Breast epithelium (tissue), 4 donors: ENCODE measurements at places on chromosomes 5 and 9. TPM values are rescaled to one million over a fixed set of nuclear protein-coding genes. Genes with fewer than 3 reads are reported as not detected.

DNA sequence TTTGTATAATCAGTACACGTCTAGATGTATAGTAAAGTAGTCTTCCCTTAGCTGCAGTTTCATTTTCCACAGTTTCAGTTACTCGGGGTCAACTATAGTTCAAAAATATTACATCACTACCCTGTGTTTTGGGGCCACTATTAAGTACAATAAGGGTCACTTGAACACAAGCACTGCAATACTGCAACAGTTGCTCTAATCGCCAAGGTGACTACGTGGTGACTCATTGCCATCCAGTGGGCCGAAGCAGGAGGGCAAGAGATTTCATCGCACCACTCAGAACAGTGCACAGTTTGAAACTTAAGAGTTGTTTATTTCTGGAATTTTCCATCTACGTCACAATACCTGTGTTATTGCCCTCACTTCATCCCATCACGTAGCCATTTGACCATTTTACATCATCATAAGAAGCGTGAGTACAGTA is at the start of gene ARL14EPL:
Gene ARL14EPL (plus strand): TSS at position 379 of the 424 bp plus-strand sequence. CDS start 18,994 bp downstream, outside the sequence.
- no peaks in the 10 kb centered on the region for H3K4me1 ChIP-seq
- no peaks in the 10 kb centered on the region for H3K27me3 ChIP-seq
- H3K27ac ChIP-seq, result no peak within 1 kb of the TSS
- DNase-seq, result no peak
- no peaks in the 10 kb centered on the region for H3K36me3 ChIP-seq

- peaks cover 3% of the 10 kb centered on the region for H3K27me3 ChIP-seq
- H3K4me1 ChIP-seq, result no peaks in the 10 kb centered on the region
- no peak overlapping the region for H3K4me3 ChIP-seq
- no peak overlapping the region for H3K27ac ChIP-seq
Observed at GRCh38 chr5:181140766-181141165, 6.6 kb upstream of the OR2V2 start.

DNA sequence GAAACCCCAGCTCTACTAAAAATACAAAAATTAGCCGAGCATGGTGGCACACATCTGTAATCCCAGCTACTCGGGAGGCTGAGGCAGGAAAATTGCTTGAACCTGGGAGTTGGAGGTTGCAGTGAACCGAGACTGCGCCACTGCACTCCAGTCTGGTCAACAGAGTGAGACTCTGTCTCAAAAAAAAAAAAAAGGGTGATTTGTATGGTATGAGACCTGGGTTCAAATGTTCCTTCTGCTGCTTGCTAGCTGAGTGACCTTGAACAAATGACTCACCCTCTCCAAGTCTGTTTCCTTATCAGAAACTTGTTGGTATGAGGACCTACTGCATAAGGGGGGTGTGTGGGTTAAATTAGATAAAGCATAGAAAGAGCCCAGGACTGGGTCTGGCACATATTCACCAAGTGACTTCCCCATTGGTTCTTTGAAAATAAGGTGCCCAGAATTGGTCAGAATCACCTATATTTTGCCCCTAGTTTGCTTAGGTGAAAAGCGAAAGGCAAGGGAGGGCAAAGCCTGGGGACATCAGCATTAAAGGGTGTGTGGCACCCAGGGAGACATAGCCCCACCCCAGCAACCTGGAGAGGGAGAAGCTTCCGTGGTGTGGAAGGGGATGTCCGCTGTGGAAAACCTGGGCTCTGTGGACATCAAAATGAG is 9.9 kb downstream of the SLC25A25 start:
- H3K27me3 ChIP-seq, result no peaks in the 10 kb centered on the region
- no peak for DNase-seq
- H3K36me3 ChIP-seq, result no peaks in the 10 kb centered on the region
- H3K4me1 ChIP-seq, result peaks cover 5% of the 10 kb centered on the region

DNA sequence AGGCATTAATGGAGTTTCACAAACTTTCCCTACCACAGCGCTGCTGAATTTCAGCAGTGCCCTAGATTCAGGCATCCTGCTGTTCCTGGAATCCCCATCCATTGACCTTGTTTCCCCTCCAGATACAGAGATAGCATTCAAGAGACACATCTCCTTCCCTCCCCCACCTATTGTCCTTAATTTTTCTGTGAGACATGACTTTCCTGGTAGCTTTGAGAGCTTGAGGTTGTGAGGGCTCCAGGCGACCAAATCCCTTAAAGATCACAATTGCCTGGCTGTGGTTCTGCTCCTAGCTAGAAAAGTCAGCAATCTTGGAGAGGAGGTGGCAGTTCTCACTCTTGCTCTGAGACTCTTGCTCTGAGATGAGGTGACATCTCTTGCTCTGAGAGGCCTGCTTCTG is 48.0 kb downstream of the PRR16 start:
- no peaks in the 10 kb centered on the region for H3K4me1 ChIP-seq
- DNase-seq, result no peak
- H3K4me3 ChIP-seq, result no peak overlapping the region
- H3K27ac ChIP-seq, result no peak overlapping the region
- no peaks in the 10 kb centered on the region for H3K27me3 ChIP-seq

DNA sequence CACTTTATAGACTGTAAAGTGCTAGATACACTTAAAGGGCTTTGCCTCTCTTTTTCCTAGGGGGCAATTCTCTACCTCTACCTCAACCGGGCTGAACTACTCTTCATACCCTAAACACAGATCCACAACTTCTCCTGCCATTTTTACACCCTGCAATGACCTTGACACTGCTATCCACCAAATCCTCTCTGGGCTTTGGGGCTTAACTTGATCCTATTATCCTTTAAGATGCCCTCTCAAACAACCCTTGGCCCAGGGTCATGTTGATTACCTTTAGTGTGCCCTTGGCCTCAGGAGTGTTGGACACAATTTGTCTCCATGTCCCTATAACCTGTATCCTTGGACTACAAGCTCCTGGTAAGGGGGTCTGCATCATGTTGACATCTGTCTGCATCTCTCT is 19.5 kb downstream of the ANXA6 start:
- no peak for DNase-seq
- no peak overlapping the region for H3K27ac ChIP-seq
- no peaks in the 10 kb centered on the region for H3K27me3 ChIP-seq

DNA sequence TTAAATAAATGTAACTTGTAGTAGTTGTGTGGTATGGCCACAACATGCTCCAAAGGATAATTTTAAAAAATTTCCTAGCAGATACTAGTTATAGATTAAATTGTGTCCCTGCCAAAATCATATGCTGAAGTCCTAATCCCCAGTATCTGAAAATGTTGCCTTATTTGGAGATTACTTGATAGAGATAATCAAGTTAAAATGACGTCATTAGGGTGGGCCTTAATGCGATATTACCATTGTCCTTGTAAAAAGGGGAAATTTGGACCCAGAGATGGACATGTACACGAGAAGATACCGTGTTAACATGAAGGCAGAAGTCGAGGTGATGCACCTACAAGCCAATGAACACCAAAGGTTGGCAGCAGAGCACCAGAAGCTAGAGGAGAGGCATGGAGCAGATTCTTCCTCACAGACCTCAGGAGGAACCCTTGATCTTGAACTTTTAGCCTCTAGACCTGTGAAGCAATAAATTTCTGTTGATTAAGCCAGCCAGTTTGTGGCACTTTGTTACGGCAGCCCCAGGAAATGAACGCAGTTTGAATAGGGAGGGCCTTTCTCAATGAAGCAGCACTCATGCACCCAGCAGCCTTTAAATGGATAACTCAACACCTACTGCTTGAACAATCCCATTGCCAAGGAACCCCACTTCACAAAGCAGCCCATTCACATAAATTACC is 148.9 kb downstream of the ARHGAP26 start:
- no peak overlapping the region for H3K4me3 ChIP-seq
- no peak for DNase-seq
- no peaks in the 10 kb centered on the region for H3K27me3 ChIP-seq
- H3K27ac ChIP-seq, result no peak overlapping the region

GRCh38 chr5:33312571-33313549 is 127.9 kb upstream of the TARS1 start:
- no peaks in the 10 kb centered on the region for H3K27me3 ChIP-seq
- no peak overlapping the region for H3K27ac ChIP-seq
- H3K4me1 ChIP-seq, result no peaks in the 10 kb centered on the region
- no peak overlapping the region for H3K4me3 ChIP-seq

DNA sequence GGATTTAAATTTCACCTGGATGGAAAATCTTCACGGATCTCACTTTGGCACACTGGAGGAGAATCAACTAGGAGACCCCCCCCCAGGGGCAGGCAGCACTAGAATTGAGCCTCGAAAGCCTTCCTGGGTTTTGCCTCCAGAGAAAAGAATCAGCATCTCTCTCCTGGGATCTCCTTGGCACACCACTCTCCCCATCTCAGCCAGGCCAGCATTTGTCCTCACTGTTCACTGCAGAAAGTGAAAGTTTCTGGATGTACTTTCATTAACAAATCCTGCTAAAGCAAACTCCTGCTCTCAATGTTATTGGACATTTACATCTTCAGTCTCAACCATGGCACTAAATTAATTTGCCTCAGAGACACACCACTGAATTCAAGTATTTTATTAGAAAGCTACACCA is 312.2 kb downstream of the SLIT3 start:
- no peaks in the 10 kb centered on the region for H3K27me3 ChIP-seq
- no peak overlapping the region for H3K27ac ChIP-seq
- H3K4me1 ChIP-seq, result no peaks in the 10 kb centered on the region
- no peak for DNase-seq
- H3K36me3 ChIP-seq, result no peaks in the 10 kb centered on the region
- H3K4me3 ChIP-seq, result no peak overlapping the region

DNA sequence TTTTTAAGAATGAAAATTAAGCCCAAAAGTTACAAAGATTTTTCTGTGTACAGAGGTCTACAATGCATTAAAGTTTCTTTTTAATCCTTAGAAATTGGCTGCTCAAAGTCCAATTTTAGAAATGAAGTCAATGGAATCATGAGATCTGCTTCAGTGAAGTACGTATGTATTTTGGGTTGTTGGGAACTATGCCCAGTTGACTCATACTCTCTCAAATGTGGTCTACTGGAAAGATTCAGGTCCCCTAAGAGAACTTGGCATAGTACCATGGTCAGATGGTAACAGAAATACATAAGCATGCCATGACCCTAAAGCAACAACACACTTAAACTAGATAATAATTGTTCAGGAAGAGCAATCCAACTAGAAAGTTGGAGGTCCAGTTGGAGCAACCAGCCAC is 23.0 kb downstream of the FBLL1 start:
- H3K4me3 ChIP-seq, result no peak overlapping the region
- no peaks in the 10 kb centered on the region for H3K27me3 ChIP-seq
- H3K27ac ChIP-seq, result no peak overlapping the region
- H3K4me1 ChIP-seq, result no peaks in the 10 kb centered on the region
- no peaks in the 10 kb centered on the region for H3K36me3 ChIP-seq
- DNase-seq, result no peak

DNA sequence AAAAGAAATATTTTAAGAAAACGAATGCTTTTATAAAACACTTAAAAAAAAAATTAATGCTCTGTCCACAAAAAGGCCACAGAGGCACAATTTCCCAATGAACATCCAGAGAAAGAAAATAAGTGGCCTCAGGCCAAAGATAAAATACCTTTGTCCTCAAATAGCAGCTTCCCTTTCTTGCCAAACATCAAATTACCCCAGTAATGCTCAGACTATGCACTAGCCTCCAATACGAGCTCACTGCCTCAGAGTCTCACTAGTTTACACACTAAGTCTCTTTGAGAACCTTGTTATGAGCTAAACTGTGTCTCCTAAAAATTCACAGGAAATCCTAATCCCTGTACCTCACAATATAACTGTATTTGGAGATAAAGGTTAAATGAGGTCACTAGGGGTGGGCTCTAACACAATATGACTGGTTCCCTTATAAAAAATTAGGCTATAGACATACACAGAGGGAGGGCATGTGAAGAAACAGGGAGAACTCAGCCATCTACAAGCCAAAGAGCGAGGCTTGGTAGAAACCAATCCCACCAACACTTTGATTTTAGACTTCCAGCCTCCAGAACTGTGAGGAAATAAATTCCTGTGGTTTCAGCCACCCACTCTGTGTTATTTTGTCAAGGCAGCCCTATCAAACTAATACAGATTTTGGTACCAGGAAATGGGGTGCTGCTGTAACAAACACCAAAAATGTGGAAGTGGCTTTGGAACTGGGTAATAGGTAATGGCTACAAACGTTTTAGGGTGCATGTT is 4.4 kb downstream of the MPDZ start:
- H3K27me3 ChIP-seq, result no peaks in the 10 kb centered on the region
- H3K4me3 ChIP-seq, result no peak overlapping the region

DNA sequence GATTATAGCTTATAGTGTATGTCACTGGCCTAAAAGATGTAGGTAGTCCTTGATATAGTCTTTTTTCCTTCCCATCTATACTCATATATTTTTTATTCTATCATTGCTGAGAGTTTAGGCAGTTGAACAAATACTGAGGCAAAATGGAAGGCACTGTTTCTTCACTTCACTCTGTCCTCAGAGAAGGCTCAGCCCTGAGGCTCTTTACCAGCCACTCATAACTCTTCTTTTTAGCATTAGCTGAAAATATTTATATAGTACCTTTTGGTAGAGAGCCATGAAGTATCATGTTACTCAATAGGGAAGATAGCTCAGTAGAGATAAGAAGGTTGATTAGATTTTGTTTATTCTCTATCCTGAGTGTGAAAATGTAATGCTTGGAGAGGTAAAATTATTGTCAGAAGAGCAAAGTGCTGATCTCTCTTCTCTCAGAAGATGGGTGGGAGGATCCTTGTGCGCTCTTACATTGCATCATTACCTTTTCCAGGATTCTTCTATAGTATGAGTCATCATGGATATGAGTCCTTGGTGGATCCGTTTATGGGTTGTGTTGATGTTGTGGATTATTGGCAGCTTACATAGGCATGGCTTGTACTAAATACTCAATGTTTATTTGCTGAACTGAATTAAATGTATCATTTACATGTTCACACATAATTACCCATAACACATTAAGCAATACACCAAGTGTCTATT is 88.1 kb downstream of the ANXA1 start:
- no peak overlapping the region for H3K27ac ChIP-seq
- H3K27me3 ChIP-seq, result no peaks in the 10 kb centered on the region
- H3K4me3 ChIP-seq, result no peak overlapping the region
- H3K4me1 ChIP-seq, result no peaks in the 10 kb centered on the region
- no peaks in the 10 kb centered on the region for H3K36me3 ChIP-seq

DNA sequence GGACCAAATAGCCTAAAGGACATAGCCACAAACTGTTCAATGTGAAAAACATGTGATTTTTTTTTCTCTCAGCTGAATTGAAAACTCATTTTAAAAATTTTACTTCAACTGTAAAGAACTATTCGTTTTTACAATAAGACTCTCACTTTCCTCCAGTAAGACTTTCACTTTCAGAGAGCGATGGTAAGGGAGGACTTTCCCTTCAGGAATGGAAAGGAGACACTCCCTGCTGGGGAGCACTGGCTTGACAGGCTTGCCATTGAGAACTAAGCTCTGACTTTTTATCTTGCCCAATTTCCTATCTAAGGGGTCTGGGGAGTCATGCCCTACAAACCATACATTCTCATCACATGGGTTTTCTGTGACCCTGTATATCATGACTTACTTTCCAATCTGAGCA is 186.7 kb downstream of the CFAP90 start:
- H3K4me1 ChIP-seq, result no peaks in the 10 kb centered on the region
- H3K36me3 ChIP-seq, result no peaks in the 10 kb centered on the region
- H3K27ac ChIP-seq, result no peak overlapping the region
- DNase-seq, result no peak

Gene NFIB
- total RNA-seq, result 237 TPM

Gene SPINK5
- total RNA-seq, result 0.16 TPM

Gene PCDHGC3
- 41.6 TPM for total RNA-seq

Gene LCN10
- 6.9 TPM for total RNA-seq

Gene PNPLA7
- total RNA-seq, result 18.7 TPM

Gene DIPK1B
- total RNA-seq, result 4.8 TPM

Gene TMEM174
- not detected for total RNA-seq

Gene HCN1
- total RNA-seq, result 0.33 TPM

Gene ENDOG
- 25.6 TPM for total RNA-seq

Gene IL13
- total RNA-seq, result not detected
